ENCODE measurements at places on chromosomes 16 and 17. TPM values are rescaled to one million over a fixed set of nuclear protein-coding genes. Genes with fewer than 3 reads are reported as not detected.

- no peaks in the 10 kb centered on the region for H3K4me1 ChIP-seq
- DNase-seq: no peak
- no peak overlapping the region for H3K27ac ChIP-seq
Observed at GRCh38 chr17:71284032-71284755, 836.6 kb upstream of the SOX9 start.

DNA sequence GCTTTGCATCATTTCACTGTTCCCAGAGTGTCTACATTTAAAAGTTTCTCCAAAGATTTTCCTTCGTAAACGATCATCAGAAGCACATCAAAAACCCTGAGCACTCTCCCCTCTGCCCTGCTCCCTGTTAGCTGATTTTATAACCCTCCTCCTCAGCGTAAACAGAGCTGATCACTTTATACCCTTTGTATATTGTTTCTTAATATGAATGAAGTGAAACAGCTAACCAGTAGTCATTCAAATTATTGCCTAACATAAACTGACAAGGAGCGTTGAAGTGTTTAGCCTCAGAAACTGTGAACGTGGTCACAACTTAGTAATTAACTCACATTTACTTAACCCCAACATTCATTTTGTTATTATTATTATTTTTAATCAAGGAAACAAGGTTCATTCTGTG is 160.0 kb upstream of the FOXF1 start:
- no peaks in the 10 kb centered on the region for H3K27me3 ChIP-seq
- DNase-seq: no peak
- no peak overlapping the region for H3K27ac ChIP-seq

The SHBG gene
- 6.1 TPM for total RNA-seq

The PRM3 gene
- total RNA-seq: not detected

The SLFN13 gene
- total RNA-seq: 2.4 TPM

The TPSD1 gene
- total RNA-seq: not detected
